ENCODE measurements at places on chromosomes 12 and 14.

GRCh38 chr12:1634590-1635191 lies 5.7 kb downstream of the WNT5B start:
- peaks cover 9% of the 10 kb centered on the region for H3K4me1 ChIP-seq
- no peaks in the 10 kb centered on the region for H3K36me3 ChIP-seq
- DNase-seq = peak; percentile 76
- H3K27me3 ChIP-seq = peaks cover 32% of the 10 kb centered on the region

DNA sequence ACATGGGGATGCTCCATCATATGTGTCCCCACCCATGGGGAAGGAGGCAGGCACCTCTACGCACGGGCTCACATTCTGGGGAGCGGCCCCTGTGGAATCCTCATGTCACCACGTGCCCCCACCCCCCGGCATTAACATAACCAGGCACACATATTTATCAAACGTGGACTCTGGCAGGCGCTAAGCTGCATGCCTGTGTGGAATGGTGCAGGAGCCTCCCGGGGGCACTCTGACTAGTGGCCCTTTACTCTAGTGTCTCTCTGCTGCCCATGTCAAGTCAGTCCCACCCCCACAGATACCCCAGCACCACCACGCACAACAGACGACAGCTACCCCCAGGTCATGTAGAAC lies 66.1 kb downstream of the CCDC88C start:
- H3K4me3 ChIP-seq = peak overlapping the region; percentile 69
- peaks cover 93% of the 10 kb centered on the region for H3K4me1 ChIP-seq
- H3K27ac ChIP-seq = peak overlapping the region; percentile 95

- H3K27me3 ChIP-seq = peaks cover 2% of the 10 kb centered on the region
- no peak overlapping the region for H3K27ac ChIP-seq
- DNase-seq = no peak
- H3K4me1 ChIP-seq = no peaks in the 10 kb centered on the region
- H3K36me3 ChIP-seq = no peaks in the 10 kb centered on the region
Measured at GRCh38 chr12:93079271-93079670, 150.2 kb upstream of the EEA1 start.

GRCh38 chr14:25431211-25432076 lies 381.5 kb upstream of the STXBP6 start:
- no peak overlapping the region for H3K4me3 ChIP-seq
- H3K27me3 ChIP-seq = no peaks in the 10 kb centered on the region
- no peaks in the 10 kb centered on the region for H3K36me3 ChIP-seq
- peak; percentile 11 for DNase-seq
- no peaks in the 10 kb centered on the region for H3K4me1 ChIP-seq

GRCh38 chr14:49882826-49883694 lies 9.8 kb upstream of the ARF6 start:
- H3K36me3 ChIP-seq = no peaks in the 10 kb centered on the region
- DNase-seq = no peak
- H3K27ac ChIP-seq = no peak overlapping the region

DNA sequence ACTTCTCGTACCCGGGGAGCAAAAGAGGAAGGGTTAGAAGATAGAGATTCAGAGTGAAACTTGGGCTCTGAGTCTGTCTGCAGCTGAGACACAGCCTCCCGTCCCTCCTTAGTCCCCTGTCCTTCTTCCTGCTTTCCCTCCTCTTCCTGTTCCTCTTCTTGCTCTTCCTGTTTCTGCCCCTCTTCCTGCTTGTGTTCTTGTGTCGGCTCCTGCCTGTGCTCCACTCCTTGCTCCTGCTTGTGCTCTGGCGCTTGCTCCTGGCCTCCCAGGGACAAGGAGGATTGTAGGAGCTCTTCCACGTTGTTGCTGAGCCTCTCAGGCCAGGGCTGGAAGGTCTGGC lies 3.0 kb downstream of the ACRBP start:
- no peaks in the 10 kb centered on the region for H3K27me3 ChIP-seq
- peaks cover 10% of the 10 kb centered on the region for H3K36me3 ChIP-seq
- H3K4me1 ChIP-seq = peaks cover 6% of the 10 kb centered on the region
- no peak overlapping the region for H3K27ac ChIP-seq

- H3K4me3 ChIP-seq = no peak overlapping the region
- no peak overlapping the region for H3K27ac ChIP-seq
- no peak for DNase-seq
- no peaks in the 10 kb centered on the region for H3K27me3 ChIP-seq
- H3K4me1 ChIP-seq = peaks cover 10% of the 10 kb centered on the region
Measured at GRCh38 chr12:55057481-55057880, 37.7 kb downstream of the NEUROD4 start.

DNA sequence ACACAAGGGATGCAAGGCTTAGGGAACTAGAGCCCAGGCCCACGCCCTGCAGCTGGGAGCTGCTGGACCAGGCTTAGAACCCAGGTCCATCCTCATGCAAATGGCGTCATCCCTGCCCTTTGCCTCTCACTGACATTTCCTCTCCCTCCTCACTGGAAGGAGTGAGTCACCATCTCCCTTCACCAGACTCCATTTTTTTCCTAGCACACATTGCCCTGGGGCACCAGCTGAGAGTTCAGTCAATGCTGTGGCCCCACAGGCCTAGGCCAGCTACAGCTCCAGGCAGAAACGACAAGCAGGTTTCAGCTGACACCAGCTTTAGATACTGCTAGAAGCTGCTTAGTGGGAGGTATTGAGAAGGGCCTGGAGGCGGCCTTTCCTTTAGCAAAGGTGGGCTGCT lies 98.9 kb downstream of the RIMBP2 start:
- no peak for DNase-seq
- no peaks in the 10 kb centered on the region for H3K36me3 ChIP-seq
- no peaks in the 10 kb centered on the region for H3K27me3 ChIP-seq
- H3K4me3 ChIP-seq = no peak overlapping the region

DNA sequence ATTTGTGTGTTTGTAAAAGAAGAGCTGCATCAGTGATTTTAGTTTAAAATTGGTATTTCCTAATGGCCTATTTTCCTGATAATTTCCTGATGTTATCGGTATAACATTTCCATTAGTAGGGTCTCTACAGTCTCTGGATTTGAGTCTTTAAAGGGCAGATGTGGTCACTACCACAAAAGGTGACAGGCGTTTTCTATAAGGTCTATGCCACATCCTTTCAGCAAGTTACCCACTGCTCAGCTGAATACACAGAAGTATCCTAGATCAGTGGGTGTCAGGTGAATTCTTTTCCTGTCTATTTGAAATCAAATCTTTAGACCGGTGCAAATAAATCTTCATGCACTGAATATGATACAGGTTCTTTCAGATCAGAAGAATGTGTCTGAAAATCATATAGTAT lies 90.2 kb downstream of the LIN7A start:
- DNase-seq = no peak
- H3K27me3 ChIP-seq = no peaks in the 10 kb centered on the region

- H3K27me3 ChIP-seq = no peaks in the 10 kb centered on the region
- H3K36me3 ChIP-seq = no peaks in the 10 kb centered on the region
Measured at GRCh38 chr14:97120611-97121031, 323.4 kb downstream of the VRK1 start.

GRCh38 chr14:60594062-60594461 lies 55.2 kb downstream of the SIX1 start:
- no peak for DNase-seq
- peaks cover 5% of the 10 kb centered on the region for H3K27me3 ChIP-seq
- H3K4me1 ChIP-seq = no peaks in the 10 kb centered on the region
- no peaks in the 10 kb centered on the region for H3K36me3 ChIP-seq
